HT1080 (cell line): ENCODE measurements at places on chromosomes 6 and 20.

DNA sequence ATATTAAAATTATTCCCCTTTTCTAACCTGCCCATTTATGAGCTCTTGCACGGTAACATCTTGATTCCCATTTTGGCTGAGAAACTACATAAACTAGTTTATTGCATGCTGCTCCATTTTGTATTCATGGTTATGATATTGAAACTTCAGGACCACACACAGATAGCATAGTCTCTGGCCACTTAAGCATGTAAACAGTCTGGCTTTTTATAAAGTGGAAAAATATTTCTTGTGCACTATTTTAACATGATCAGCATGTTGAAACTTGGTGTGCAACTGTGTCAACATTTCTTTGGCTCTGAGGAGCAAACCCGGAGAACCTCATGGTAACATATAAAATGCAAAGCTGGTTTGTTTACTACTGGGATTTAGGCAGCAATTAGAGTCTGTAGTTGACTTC lies 70.7 kb downstream of the SLX4IP start:
- no peak for DNase-seq

DNA sequence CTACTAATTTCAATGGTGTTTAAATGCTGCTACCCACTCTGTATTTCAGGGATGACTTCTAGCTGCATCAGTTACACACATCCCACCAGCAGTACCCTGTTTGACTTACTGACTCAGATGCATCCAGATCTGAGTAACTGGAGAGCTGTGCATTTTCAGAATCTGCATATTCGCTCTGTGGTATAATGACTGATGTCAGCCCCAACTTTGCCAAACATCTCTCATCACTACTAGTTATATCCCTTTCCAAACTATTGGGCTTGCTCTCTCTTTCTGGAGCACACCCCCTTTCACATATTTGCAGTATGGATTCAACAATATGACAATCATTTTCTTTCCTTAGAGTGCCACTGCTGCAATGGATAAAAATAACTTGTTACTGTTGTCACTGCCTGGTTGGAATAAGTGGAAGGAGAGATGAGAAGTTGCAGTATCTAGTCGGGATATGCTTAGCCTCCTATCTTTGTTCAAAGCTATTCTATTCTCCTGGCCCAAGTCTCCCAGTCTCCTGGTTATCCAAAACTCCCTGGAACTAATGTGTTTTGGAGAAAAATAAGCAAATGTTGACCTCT lies 3.3 kb upstream of the RSPO3 start:
- no peak for DNase-seq

DNA sequence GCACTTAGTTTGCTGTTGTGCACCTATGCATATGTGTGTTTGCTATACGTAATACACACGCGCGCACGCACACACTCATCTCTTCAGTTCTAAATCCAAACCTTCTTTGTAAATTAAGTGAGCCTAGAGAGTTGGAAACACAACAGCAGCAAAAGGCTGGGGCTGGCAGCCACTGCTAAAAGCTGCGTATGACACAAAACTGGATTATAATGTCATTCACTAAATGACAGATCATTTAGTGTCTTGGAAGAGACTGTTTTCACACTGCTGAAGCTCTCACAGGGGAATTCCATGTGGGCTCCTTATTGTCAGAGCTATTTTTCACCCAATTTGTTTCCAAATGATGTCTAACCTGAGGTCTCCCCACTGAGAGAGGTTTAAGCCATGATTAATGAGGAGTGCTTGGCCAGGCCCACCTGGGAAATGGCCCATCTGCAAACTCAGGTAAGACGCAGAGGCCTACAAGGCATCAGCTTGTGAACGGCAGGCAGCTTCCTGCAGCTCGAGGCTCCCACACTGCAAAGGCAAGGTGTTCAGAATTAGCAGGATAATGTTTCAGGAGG lies 94.2 kb downstream of the OLIG3 start:
- no peak for DNase-seq

DNA sequence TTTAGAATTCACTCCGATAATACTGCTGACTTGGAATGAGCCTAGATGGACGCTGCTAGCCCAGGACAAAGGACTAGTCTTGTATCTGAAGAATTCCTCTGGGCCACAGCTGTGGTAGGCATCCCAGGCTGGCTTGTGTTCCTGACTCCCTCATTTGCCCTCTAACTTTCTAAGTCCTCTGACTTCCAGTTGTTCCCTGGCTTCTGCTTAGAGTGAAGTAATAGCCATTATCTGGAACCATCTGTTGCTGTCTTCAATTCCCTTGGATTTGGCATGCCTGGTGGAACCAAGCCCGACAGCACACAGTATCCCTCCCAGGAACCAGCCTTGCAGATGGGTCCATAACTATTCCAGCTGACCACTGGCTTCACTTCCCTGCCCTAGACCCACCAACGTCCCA lies 376.0 kb downstream of the SYNE1 start:
- no peak for DNase-seq

GRCh38 chr6:155026022-155026705 lies 31.0 kb downstream of the TIAM2 start:
- DNase-seq: peak; percentile 95

- no peak for DNase-seq
These were observed 76.6 kb upstream of the CHD6 start for GRCh38 chr20:41694796-41695195.

- no peak for DNase-seq
These were observed 321.1 kb upstream of the NT5E start for GRCh38 chr6:85128781-85129180.

DNA sequence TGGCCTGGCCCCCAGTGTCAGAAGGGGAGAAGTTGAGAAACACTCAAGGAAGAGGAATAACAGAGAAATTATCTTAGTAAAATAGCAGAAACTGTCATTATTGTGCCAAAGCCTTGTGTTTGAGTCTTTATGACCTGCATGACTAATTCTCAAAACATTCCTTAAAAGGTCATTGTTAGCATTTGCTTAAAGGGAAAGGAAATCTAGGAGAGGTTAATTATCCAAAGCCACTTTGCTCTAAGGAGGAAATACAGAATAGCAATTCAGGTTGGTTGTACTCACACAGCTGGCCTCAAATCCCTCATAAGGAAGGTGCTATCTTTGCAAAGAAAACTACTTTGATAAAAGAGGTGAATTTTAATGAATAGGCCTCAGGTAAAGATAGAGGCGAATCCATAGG lies 516.7 kb downstream of the CBLN4 start:
- DNase-seq: peak; percentile 3
